Karpas-422 (cell line): ENCODE measurements at places on chromosomes 3 and 15.

DNA sequence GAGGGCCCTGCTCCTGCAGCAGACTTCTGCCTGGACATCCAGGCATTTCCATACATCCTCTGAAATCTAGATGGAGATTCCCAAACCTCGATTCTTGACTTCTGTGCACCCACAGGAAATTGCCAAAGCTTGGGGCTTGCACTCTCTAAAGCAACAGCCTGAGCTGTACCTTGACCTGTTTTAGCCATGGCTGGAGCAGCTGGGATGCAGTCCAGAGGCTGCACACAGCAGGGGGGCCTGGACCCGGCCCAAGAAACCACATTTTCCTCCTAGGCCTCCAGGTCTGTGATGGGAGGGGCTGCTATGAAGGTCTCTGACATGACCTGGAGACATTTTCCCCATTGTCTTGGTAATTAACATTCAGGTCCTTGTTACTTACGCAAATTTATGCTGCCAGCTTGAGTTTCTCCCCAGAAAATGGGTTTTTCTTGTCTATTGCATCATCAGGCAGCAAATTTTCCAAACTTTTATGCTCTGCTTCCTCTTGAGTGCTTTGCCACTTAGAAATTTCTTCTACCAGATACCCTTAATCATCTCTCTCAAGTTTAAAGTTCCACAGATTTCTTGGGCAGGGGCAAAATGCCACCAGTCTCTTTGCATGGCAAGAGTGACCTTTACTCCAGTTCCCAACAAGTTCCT lies 11.8 kb upstream of the MYO5A start:
- DNase-seq = no peak

GRCh38 chr15:84022516-84022915 lies 213.1 kb upstream of the GOLGA6L4 start:
- no peak for DNase-seq

- no peak for DNase-seq
Measured at GRCh38 chr3:178085817-178086123, 450.5 kb upstream of the KCNMB2 start.

DNA sequence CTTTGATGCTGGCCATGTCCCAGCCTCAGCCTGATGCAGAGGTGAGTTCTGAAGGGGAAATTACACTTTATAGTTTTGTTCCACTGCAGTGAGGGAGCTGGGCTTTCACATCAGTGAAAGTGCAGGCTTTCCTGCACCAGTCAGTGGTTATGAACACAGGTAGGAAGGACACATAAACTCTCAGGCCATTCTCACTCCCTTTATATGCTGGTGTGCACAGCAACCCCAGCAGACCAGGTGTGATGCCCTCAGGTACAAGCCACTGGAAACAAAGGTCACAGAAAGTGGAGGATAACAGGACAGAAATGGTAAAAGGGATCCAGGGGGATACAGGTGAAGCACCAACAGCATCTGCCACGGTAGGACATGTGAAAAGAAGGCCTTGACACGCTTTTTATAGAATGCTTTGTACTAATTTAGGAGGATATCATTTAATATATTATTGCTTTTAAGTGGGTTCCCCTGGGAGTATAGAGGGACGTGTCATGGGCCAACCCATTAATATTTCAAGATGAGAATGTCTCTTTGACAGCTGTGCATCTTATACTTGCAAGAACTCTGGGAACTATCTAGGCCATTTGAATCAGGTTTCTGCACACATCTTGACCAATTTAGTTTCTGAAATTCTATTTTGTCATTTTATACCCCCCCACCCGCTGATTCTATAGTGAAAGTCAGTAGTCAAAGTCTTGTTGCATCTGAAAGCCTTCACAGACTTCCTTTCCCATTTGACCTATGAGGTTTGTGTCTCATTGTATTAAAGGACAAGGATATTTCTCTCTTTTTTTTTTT lies 25.0 kb upstream of the BLM start:
- no peak for DNase-seq

DNA sequence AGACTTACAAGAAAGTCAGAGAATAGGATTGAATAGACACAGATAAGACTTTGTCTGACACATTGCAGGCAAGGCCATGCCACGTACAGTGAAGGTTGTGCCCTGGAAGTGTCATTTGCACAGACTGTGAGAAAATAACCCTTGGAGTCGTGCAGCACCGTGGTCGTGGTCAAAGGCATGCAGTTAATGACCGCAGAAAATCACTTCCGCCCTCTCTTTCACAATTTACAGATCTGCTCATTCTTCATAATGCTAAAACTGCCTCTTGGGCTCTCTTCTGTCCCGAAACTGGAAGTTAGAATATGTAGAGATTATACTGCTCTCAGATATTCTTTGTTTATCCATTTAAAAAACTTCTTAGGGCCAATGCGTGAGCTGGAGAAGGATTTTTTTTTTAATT lies 73.2 kb upstream of the CTXND1 start:
- no peak for DNase-seq

- DNase-seq = no peak
Measured at GRCh38 chr3:87276484-87276883, at the start of gene POU1F1. TSS of gene POU1F1 (minus strand) at chr3:87276584. CDS start at chr3:87276462, 122 bp downstream.

DNA sequence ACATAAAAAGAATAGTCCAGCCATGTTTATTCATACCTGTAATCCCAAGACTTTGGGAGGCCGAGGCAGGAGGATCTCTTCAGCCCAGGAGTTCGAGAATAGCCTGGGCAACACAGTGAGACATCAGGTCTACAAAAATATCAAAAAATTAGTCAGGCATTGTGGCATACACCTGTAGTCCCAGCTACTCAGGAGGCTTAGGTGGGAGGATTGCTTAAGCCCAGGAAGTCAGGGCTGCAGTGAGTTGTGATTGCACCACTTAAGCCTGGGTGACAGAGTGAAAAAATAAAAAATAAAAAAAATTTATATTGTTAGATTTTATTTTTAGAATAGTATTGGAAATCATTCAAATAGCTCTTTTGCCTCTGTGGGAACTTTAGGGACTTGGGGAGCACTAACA lies 12.8 kb upstream of the TM4SF1 start:
- no peak for DNase-seq

DNA sequence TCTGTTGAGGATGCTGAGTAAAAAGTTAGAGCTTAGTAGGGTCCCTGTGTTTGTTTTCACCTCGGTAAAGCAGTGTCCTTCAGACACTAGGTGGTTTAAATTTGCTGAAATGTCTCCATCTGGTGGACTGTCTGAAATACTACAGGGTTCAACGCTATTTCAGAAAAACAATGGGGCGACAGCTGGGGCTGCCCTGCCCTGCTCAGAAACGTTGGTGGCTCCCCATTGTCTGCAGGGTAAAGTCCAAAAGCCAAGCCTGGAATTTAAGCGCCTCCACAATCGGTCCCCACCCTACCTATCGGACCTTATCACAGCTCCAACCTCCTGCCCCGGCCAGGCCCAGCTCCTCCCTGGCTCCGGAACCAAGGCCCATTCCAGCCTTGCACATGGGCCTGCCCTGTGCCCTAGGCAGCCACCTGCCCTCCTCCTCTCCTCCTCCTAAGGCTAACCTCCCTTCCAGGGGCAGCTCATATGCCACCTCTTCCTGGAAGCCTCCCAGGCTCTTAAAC lies 4.3 kb upstream of the TSEN2 start:
- DNase-seq = peak; percentile 80

- no peak for DNase-seq
Measured at GRCh38 chr15:40767838-40768500, 1.8 kb upstream of the C15orf62 start.

DNA sequence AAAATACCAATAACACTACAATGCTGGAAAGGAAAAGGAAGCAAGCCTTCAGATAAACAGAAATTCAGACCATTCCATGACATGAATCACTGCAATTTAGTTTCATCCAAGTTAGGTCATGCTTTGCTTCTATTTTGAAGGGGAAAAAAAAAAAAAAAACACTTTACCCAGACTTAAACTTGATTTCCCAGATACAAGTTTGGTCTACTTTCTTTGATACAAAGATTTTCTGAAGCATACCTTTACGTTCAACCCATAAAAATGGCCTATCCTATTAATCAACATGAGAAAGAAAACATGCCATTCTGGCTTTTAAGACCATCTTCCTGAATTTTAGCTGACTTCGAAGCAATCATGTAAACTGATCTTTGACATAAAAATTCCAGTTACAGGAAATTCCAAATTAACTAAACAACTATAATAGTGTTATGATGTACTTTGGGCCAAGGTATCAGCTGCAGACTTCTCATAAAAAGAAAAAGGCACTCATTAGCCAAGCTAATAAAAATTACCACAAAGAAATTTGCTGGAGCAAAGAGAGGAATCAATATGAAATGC lies 12.6 kb downstream of the OSBPL10 start:
- no peak for DNase-seq
